MM.1S (cell line): ENCODE measurements at places on chromosomes 5 and 9.

GRCh38 chr9:95433096-95433819 lies 83.5 kb downstream of the PTCH1 start:
- no peak for DNase-seq
- no peaks in the 10 kb centered on the region for H3K36me3 ChIP-seq
- no peak overlapping the region for H3K27ac ChIP-seq
- H3K27me3 ChIP-seq = no peaks in the 10 kb centered on the region

DNA sequence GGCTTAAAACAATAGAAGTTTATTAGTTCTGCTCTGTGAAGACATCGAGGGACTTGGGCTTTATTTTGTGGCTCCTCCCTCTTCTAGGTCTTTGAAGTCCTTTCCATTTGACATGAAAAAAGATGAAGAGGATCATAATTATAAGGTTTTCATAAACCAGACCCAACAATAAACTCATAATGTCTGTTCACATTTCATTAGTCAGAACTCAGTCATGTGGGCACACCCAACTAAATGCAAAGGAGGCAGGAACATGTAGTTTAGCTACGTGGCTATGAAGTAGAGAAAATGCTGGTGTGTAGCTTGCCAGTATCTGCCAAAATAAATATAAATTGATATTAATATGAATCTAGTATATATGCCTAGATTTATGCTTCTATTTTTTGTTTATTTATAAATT lies 393.9 kb upstream of the C9orf72 start:
- no peak overlapping the region for H3K27ac ChIP-seq
- no peak for DNase-seq
- no peaks in the 10 kb centered on the region for H3K36me3 ChIP-seq
- H3K4me3 ChIP-seq = no peak overlapping the region

DNA sequence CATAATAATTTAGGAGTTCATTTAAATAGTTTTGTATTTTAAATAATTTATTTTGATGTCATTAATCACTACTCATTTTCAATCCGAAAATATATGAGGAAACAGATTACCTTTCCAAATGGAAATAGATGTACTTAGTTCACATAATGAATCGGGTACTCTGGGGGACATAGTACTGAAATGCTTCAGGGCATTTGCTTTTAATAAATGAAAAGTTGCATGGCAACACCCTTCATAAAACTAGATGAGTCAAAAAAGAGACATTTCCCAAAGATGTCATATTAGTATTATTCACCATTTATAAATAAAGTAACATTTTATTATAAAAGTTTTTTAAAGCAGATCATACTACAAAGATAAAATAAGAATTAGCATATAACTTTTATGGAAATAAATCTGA lies 177.8 kb downstream of the MCTP1 start:
- no peaks in the 10 kb centered on the region for H3K36me3 ChIP-seq
- H3K4me1 ChIP-seq = no peaks in the 10 kb centered on the region
- H3K27ac ChIP-seq = no peak overlapping the region
- H3K27me3 ChIP-seq = no peaks in the 10 kb centered on the region

GRCh38 chr9:112665347-112665746 lies 52.6 kb downstream of the INIP start:
- no peaks in the 10 kb centered on the region for H3K4me1 ChIP-seq
- no peaks in the 10 kb centered on the region for H3K36me3 ChIP-seq
- no peaks in the 10 kb centered on the region for H3K27me3 ChIP-seq
- no peak overlapping the region for H3K4me3 ChIP-seq
- DNase-seq = no peak

DNA sequence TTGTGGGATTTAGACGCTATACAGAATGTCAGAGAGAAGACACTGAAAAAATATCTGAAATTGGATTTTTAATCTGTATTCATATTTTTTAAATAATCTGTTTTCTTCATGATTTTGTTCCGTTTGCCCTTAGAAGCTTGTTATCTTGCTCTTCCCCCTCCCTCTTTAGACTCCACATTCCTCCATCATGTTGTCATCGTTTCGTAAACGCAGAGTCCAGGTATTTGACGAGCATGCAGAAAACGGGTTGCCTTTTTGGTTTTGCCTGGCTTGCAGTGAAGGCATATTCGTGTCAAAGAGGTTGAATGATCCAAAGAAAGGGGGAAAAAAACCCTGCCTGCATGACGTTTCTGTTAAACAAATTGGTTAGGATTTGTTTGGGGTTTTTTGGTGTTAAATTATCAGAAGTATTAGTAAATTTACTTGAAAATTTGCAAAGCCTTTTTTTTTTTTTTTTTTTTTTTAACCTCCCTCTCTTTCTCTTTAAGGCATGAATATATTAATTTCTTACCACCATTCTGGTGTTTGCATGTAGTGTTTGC lies 2.9 kb downstream of the SPTAN1 start:
- no peaks in the 10 kb centered on the region for H3K36me3 ChIP-seq
- H3K4me3 ChIP-seq = no peak overlapping the region
- no peaks in the 10 kb centered on the region for H3K27me3 ChIP-seq

DNA sequence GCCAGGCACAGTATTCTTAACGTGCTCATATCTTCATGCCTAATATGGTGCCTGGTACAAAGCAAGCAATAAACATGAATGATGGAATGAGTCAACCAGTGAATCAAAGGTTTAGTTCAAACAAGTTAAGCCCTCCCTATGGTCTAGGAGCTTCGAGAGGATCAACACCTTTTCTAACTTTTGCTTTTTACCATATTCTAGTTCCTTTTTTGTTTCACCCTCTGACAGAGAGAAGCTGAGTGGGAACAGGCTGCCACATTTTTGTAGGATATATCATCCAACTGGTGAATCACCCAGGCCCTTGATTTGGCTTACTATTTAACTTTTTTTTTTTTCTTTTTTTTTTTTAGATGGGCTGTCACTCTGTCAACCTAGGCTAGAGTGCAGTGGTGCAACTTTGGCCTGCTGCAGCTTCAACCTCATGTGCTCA lies 39.3 kb upstream of the TNC start:
- H3K36me3 ChIP-seq = no peaks in the 10 kb centered on the region
- H3K27me3 ChIP-seq = no peaks in the 10 kb centered on the region
- no peaks in the 10 kb centered on the region for H3K4me1 ChIP-seq
- no peak for DNase-seq
- no peak overlapping the region for H3K27ac ChIP-seq

GRCh38 chr9:85283421-85283820 lies 458.3 kb downstream of the AGTPBP1 start:
- H3K36me3 ChIP-seq = no peaks in the 10 kb centered on the region
- H3K27ac ChIP-seq = no peak overlapping the region
- H3K27me3 ChIP-seq = no peaks in the 10 kb centered on the region
- no peak for DNase-seq
- no peaks in the 10 kb centered on the region for H3K4me1 ChIP-seq
- no peak overlapping the region for H3K4me3 ChIP-seq

GRCh38 chr5:81726297-81726696 lies 24.6 kb downstream of the SSBP2 start:
- no peaks in the 10 kb centered on the region for H3K27me3 ChIP-seq
- no peaks in the 10 kb centered on the region for H3K36me3 ChIP-seq
- H3K27ac ChIP-seq = no peak overlapping the region
- DNase-seq = no peak
- H3K4me1 ChIP-seq = peaks cover 7% of the 10 kb centered on the region; the same call in 1 of the 2 replicates

- H3K36me3 ChIP-seq = no peaks in the 10 kb centered on the region
- H3K4me1 ChIP-seq = no peaks in the 10 kb centered on the region
- H3K27ac ChIP-seq = no peak overlapping the region
- DNase-seq = no peak
These were observed 10.2 kb downstream of the NCS1 start for GRCh38 chr9:130182381-130182909.

DNA sequence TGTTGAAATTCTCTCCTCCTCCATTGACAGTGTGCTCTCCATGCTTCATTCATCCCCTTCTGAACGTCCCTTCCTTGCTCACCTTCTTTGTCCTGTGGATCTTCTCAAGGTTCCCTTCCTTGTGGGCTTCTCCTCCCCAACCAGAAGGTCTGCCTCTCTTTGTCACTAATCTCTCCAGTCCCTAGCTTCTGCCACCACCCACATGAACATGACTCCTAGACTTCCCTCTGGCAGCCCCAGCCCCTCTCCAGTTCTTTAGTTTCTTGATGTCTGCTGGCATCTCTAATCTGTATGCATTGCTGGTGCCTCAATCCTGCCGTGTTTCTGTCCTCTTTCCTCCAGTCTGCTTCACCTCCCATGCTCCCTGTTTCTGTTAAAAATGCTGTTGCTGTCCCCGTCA lies 79.3 kb downstream of the ARHGAP26 start:
- no peak overlapping the region for H3K4me3 ChIP-seq
- H3K36me3 ChIP-seq = no peaks in the 10 kb centered on the region
- DNase-seq = no peak

- H3K4me1 ChIP-seq = peaks cover 19% of the 10 kb centered on the region; the same call in 1 of the 2 replicates
- no peak overlapping the region for H3K4me3 ChIP-seq
- no peak for DNase-seq
- no peak overlapping the region for H3K27ac ChIP-seq
- no peaks in the 10 kb centered on the region for H3K27me3 ChIP-seq
These were observed 2.9 kb downstream of the WDR38 start for GRCh38 chr9:124855944-124856765.

GRCh38 chr9:34662526-34663302 lies at the start of gene CCL27:
CCL27 (minus strand) TSS chr9:34662657; CDS start chr9:34662633, 24 bp downstream.
- H3K4me1 ChIP-seq = peaks cover 9% of the 10 kb centered on the region; the same call in 1 of the 2 replicates
- no peaks in the 10 kb centered on the region for H3K36me3 ChIP-seq
- H3K4me3 ChIP-seq = no peak within 1 kb of the TSS
- no peak for DNase-seq

- no peaks in the 10 kb centered on the region for H3K36me3 ChIP-seq
- no peaks in the 10 kb centered on the region for H3K27me3 ChIP-seq
These were observed 57.6 kb downstream of the TMOD1 start for GRCh38 chr9:97559111-97559514.

GRCh38 chr5:157086751-157087359 lies 22.0 kb downstream of the HAVCR2 start:
- no peak overlapping the region for H3K27ac ChIP-seq
- DNase-seq = no peak
- no peaks in the 10 kb centered on the region for H3K4me1 ChIP-seq
- no peaks in the 10 kb centered on the region for H3K36me3 ChIP-seq
- H3K4me3 ChIP-seq = no peak overlapping the region

GRCh38 chr9:133653638-133654037 lies 17.5 kb downstream of the DBH start:
- H3K4me1 ChIP-seq = no peaks in the 10 kb centered on the region
- H3K27ac ChIP-seq = no peak overlapping the region
- no peaks in the 10 kb centered on the region for H3K36me3 ChIP-seq
- H3K27me3 ChIP-seq = peaks cover 91% of the 10 kb centered on the region
- no peak overlapping the region for H3K4me3 ChIP-seq

GRCh38 chr9:86962692-86963091 lies 15.4 kb upstream of the GAS1 start:
- no peaks in the 10 kb centered on the region for H3K4me1 ChIP-seq
- H3K27ac ChIP-seq = no peak overlapping the region
- no peak for DNase-seq
- no peak overlapping the region for H3K4me3 ChIP-seq
- no peaks in the 10 kb centered on the region for H3K36me3 ChIP-seq

DNA sequence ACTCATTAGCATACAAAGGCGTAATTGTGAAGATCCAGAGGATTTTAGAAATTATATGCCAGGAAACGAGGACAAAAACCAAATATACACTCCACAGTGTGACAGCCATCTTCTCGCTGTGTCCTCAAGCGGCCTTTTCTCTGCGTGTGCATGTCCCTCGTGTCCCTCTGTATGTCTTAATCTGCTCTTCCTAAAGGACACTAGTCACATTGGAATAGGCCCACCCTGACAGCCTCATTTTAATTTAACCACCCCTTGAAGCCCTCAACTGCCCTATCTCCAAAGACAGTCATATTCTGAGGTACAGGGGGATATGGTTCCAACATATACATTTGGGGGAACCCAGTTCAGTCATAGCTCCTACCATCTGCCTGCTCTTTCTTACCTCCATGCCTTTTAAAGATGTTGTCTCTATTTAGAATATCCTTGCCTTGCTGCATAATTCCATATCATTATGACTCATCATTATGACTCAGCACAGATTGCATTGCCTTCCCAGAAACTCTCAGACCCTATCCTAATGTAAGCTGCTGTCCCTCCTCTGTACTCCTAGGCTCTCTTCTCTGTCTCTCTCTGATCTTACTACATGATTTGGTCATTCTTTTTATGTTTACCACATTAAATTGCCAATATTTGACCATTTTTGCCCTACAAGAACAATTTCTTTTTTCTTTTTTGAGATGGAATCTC lies 210.9 kb downstream of the AOPEP start:
- DNase-seq = no peak
- no peak overlapping the region for H3K4me3 ChIP-seq
- no peaks in the 10 kb centered on the region for H3K27me3 ChIP-seq
- H3K4me1 ChIP-seq = no peaks in the 10 kb centered on the region
- no peaks in the 10 kb centered on the region for H3K36me3 ChIP-seq
- no peak overlapping the region for H3K27ac ChIP-seq

GRCh38 chr9:124222918-124223720 lies 34.6 kb upstream of the NEK6 start:
- no peak overlapping the region for H3K27ac ChIP-seq
- no peak for DNase-seq
- no peaks in the 10 kb centered on the region for H3K27me3 ChIP-seq

GRCh38 chr9:94906713-94907112 lies 180.2 kb downstream of the AOPEP start:
- H3K36me3 ChIP-seq = no peaks in the 10 kb centered on the region
- H3K27ac ChIP-seq = no peak overlapping the region
- DNase-seq = no peak
- no peaks in the 10 kb centered on the region for H3K27me3 ChIP-seq
- no peak overlapping the region for H3K4me3 ChIP-seq

DNA sequence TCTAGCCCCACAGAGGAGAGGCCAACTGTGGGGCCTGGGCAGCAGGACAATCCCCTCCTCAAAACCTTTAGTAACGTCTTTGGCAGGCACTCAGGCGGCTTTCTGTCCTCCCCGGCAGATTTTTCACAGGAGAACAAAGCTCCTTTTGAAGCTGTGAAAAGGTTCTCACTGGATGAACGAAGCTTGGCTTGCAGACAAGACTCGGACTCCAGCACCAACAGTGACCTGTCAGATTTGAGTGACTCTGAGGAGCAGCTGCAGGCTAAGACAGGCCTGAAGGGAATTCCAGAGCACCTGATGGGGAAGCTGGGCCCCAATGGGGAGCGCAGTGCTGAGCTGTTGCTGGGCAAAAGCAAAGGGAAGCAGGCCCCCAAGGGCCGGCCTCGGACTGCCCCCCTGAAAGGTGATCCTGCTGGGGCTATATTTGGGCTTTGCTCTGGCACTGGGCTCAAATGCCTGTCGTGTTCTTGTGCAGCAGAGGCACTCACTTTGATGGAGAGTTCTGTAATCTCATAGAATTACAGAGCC lies 39.4 kb downstream of the KDM3B start:
- H3K36me3 ChIP-seq = 0 out of 2 replicates have a peak, but pooled peaks cover 5% of the 10 kb centered on the region
- DNase-seq = no peak
- no peaks in the 10 kb centered on the region for H3K4me1 ChIP-seq
- H3K4me3 ChIP-seq = no peak overlapping the region
- H3K27me3 ChIP-seq = no peaks in the 10 kb centered on the region

DNA sequence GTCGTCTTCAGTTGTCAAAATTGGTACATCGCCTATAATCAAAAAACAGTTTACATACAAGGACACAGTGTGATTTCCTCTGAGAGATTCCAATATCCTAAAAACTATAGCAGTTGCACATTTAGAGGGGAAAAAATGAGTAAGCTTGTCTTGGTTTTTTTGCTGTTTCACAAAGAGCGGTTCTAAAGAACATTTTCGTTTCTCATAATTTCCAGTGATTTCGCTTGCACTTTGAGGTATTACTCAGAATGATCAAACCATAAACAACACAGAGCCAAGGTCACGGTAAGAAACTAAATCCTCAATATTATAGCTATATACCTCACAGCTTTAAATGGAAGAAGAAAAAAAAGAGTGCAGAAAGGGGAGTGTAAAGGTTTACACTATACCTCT lies 861 bp downstream of the MTX3 start:
- H3K36me3 ChIP-seq = peaks cover 13% of the 10 kb centered on the region
- H3K4me3 ChIP-seq = peak overlapping the region; percentile 83
- no peaks in the 10 kb centered on the region for H3K27me3 ChIP-seq
- peak overlapping the region; percentile 89 for H3K27ac ChIP-seq
- DNase-seq = peak; percentile 61
